ENCODE measurements at places on chromosomes 2 and 18.

DNA sequence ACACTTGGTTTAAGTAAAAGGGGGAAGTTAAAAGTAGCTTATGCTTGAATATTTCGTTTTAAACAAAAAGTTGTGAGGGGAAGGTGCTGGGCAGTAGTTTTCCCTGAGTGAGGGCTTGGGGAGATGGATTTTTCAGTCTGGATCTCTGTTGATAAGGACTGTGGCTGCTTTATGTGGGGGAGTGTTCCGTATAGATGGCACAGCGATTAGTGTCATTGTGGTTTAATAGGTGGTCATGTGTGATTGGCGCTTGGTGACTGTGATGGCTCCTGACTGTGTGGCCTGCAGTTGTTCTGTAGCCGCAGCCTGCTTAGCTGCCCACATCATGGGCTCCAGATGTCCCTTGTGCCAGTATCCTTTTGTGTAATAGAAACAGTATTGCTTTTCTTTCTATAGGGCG is 156.2 kb downstream of the WDSUB1 start:
- DNase-seq = no peak

- no peak for DNase-seq
Measured at GRCh38 chr18:7577706-7578105, 10.6 kb downstream of the PTPRM start.

DNA sequence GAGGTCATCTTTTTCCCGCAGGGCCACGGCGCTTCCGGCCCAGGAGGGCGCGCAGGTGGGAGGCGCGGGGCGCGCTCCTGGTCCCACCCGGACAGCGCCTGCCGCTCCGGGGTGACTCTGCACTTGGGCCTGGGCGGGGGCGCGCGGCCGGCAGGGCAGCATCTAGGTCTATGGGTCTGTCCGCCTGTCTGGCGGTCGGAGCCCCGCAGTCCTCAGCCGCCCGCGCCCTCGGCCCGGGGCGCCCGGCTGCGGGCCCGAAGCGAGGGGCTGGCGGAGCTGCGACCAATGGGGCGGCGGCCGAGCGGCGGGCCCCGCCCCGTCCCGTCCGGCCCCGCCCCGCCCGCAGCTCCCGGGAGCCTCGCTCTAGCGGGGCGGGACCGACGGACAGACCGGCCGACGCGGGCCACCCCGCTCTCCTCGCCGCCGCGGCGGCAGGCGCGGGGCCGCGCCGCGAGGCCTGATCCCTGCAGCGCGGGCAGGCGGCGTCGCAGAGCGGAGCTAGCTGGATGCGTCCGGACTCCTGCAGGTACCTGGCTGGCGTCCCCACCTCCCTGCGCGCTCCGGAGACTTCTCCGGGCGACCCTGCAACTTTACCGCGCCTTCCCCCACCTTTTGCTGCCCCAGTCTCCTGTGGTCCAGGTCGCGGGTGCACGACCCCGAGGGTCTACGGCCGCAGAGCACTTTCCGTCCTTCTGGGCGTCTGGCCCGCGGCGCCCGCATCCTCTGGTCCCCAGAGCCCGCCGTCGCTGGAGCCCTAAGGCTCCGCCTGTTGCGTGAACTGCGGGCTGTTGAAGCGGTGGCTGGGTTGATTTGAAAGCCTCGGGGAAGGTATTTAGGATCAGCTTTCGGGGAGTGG is at the start of gene KCNS3:
KCNS3 (plus strand) TSS at position 387 of the 856 bp plus-strand sequence. CDS start 52,342 bp downstream, outside the sequence.
- no peak for DNase-seq

GRCh38 chr2:219423652-219424377 is 5.6 kb downstream of the DES start:
- no peak for DNase-seq

DNA sequence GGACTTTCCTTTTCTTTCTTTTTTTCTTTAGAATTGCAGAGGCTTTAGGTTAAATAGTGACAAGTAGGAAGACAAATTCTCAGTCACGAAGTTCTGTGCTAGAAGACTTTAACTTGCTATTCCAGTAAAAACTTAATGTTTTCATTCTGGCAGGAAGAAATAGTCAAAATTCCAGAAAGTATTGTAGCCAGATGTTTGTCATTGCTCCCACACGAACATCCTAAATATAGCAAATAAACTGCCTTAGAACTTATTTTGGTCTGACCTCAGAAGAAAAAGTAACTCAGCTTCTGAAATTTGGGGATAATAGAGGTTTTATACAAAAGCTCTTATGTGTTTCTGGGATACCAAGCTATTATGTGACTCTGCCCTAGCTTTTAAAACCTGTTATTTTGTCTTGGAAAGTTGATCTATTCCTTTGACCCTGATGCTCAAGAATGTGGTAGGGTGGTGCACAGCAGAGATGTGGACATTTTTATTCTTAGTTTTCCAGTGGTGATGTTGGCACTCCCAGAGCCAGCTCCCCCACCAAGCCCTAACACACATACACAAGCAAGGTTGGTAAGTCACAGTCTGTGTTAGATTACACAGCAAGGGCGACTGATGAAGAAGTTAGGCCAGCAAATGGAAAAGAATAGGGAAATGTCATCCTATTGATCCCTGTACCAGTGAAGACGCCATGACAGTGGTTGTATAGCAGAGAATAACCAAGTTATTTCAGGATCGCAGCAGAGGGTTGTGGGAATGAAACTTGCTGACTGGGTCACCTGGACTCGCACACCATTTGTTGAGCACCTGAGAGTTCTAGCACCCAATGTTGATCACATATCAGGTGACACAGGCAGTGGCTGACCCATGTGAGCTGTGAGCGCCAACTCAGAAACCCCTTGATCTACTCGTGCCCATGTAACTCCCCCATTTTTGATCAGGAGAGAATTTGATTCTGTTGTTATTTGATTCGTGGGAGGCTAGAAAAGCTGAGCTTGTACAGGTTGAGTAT is 23.7 kb downstream of the FARP2 start:
- no peak for DNase-seq

DNA sequence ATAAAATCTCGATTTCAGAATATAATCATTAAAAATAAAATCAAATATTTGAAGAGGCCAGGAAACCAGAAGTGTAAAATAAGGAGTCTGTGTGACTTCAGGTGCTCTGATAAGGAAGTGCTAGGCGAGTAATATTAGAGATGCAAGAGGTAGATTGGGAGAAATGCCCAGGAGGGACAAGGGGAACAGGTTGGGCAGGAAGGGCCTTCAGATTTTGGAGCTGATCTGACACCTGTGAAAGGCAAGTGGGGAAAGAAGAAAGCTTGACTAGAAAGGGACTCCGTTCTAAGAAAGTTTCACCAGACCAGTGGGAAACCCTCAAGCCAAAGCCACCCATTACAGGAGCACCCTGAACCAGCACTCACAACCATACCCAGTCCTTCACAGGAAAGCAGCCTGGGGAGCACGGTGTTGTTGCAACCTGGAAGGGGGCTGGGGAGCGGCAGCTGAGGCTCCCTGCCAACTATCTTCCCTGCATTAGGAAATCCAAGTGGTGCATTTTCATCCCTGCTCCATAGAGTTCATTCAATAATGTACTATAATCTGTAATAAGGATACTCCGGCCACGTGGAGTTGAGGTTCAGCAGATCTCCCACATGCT is 57.5 kb upstream of the GREB1L start:
- no peak for DNase-seq

DNA sequence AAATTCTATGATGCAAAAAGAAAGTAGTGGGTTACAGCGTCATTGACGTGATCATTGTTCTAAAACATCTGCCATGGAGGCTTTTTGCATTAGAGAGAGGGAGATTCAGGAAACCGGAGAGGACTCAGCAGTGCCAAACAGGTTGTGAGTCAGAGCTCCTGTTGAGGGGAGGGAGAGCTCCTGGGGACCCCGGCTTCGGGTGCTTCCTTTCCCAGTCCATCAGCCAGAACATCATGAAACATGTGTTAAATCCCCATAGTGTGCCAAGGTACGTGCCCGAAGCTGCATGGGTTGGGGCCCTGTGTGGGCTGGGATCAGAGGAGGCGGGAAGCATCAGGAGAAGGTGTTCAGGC is 791 bp upstream of the CYRIA start:
- DNase-seq = no peak

GRCh38 chr2:143397884-143398614 is 268.8 kb downstream of the ARHGAP15 start:
- no peak for DNase-seq

- no peak for DNase-seq
Measured at GRCh38 chr2:44136252-44136651, 32.4 kb upstream of the PPM1B start.

DNA sequence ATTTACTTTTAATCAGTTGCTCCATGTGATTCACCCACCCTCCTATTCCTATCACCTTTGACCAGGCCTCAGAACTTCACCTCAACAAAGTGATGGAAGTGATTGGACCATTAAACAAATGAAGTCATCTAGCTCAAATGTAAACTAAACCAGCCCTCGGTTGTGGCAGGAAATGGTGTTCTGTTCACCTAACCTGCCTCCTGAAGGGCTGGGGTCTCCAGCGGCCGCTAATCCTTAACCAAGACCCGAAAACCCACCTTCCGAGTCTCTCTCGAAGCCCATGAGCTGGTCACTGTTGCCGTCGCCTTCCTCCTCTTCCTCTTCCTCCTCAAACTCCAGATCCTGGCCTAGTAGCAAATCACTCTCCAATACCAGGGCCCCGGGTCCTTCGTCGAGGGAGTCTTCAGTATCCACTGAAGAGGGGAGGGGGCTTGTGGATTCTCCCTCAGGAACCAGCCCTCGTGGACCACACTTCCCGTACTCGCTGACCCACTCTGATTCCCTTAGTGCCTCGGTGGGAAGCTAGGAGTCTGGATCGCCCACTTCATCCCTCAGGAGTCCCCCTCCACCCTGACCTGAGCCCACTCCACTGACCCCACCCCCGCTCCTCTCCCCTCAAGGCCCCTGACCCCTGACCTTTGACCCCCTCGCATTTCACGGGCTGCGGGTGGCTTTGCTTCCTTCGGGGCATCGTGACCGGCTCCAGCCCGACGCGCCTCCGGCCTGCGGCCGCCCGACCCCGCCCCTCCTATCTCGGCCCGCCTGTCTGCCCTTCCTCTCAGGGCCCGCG is 503 bp downstream of the ZNF513 start:
- DNase-seq = peak; percentile 92

- DNase-seq = no peak
Measured at GRCh38 chr2:112187805-112188596, 49.8 kb downstream of the FBLN7 start.

DNA sequence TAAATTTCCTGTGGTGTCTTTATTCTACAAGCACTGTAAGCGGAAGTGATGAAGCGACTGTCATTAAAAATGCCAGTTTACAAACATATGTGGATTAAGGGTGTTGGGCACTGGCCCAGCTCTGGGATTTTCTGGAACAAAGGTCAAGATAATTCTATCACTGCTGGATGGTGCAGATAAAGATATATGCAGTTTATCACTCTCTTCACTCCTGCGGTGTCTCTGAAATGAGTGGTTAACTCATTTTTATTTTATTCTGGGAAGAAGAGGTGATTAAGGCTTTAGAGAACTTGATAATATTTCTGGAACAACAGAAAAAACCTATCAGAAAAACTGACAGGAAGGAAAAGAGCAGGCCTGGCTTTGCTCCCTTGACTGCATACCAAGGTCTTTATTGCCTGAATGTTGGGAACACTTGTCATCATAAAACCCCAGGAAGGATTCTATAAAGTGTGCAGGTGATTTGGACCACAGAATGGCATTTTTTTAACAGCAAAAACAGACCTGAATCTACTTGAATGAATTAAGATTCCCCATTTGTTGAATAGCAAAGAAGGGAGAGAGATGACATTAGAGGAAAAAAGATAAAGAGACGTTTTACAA is 32.4 kb downstream of the ABCB11 start:
- DNase-seq = no peak

DNA sequence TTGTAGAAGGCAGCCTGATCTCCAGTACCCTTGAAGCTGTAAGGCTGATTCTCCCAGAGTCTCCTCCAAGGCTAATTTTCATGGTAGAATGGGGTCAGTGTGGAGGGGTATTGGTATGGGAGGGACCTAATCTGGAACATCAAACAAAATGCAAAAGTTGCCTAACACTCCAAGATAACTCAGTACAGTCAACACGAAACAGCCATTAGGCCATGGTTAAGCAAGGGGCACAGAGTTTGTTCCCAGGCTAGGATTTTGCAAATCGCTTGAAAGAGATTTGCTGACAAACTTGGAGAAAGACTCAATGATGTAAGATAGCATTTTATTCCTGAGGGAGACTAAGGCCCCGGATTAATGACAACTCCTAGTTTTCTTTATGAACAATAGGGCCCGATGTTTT is 5.4 kb downstream of the PID1 start:
- DNase-seq = no peak

GRCh38 chr2:23220513-23221094 is 164.4 kb upstream of the KLHL29 start:
- no peak for DNase-seq

DNA sequence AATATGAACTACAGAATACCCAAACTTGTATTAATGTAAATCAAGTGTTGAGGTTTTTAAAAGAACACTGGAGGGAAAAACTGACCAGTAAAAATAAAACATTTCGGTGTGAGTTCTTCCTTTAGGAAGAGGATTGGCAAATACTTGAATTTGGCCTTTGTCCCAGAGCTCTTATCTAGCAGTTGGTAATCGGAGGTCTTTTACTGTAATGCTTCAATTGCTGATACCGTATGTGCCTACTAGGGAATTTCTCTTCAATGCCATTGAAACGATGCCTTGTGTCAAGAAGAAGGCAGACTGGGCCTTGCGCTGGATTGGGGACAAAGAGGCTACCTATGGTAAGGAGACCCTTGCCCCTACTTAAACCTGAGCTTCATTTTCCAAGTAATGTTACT is 4.1 kb downstream of the RRM2 start:
- DNase-seq = no peak

- DNase-seq = no peak
Measured at GRCh38 chr2:22932288-22932687, 452.7 kb upstream of the KLHL29 start.

DNA sequence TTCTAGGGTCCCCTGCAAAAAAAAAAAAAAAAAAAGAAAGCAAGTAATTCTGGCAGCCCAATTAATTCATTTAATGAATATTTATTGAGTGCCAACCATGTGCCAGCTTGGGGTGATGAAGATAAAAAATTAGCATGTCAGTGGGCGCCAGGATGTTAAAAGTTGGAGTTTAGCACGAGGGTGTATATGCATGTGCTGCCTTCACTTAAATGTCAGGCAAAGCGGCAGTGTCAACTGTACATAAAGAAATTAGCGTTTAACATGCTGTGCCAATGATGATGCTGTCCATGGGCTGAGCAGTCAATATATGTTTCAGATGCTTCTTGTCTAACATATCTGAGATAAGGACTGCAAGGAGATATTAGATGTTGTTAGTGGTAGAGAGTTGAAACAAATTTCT is 49.5 kb downstream of the ASAP2 start:
- no peak for DNase-seq

DNA sequence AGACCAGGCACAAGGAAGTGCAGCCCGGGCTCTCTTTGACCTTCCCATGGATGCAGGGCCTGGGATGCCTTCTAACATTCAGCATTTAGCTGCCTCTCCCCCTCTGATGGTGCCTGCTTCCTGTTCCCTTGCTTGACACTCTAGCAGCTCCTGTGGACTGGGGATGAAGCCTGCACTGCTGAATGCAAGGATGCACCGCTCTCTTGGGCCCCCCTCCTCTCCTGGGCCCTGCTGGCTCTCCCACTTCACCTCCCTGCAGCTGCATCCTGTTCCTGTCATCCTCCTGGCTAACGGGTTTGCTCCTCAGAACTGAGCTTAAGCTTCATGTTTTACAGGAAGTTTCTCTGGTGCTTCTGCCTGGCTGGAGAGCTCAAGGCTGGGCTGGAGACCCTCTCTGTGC is 254.1 kb downstream of the TSN start:
- DNase-seq = no peak
